ENCODE measurements at places on chromosomes 7 and 10.
A peak's percentile ranks its signal among the peaks of the same experiment; 100 is the strongest.

GRCh38 chr10:76035206-76036110, 604.0 kb downstream of the LRMDA start:
- DNase-seq = no peak

DNA sequence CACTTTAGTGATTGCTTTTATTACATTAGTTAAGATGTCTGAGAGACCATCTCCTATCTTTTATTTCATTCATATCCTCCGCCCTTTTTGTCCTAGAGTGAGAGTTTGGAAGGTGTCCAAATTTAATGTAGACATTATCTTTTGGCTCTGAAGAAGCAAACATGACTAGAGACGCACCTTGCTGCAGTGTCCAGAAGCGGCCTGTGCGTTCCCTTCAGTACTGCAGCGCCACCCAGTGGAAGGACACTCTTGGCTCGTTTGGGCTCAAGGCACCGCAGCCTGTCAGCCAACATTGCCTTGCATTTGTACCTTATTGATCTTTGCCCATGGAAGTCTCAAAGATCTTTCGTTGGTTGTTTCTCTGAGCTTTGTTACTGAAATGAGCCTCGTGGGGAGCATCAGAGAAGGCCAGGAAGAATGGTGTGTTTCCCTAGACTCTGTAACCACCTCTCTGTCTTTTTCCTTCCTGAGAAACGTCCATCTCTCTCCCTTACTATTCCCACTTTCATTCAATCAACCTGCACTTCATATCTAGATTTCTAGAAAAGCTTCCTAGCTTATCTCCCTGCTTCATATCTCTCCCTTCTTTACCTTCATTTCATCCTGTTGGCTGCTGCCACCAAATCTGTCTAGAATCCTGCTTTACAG, 10.4 kb upstream of the CLCN1 start:
- peak; percentile 82 for DNase-seq

- no peak for DNase-seq
Measured at GRCh38 chr10:116097239-116097784, 175.7 kb downstream of the GFRA1 start.

GRCh38 chr10:75468612-75469005, 37.2 kb downstream of the LRMDA start:
- no peak for DNase-seq

GRCh38 chr7:80187279-80187678, 52.6 kb downstream of the GNAI1 start:
- no peak for DNase-seq

DNA sequence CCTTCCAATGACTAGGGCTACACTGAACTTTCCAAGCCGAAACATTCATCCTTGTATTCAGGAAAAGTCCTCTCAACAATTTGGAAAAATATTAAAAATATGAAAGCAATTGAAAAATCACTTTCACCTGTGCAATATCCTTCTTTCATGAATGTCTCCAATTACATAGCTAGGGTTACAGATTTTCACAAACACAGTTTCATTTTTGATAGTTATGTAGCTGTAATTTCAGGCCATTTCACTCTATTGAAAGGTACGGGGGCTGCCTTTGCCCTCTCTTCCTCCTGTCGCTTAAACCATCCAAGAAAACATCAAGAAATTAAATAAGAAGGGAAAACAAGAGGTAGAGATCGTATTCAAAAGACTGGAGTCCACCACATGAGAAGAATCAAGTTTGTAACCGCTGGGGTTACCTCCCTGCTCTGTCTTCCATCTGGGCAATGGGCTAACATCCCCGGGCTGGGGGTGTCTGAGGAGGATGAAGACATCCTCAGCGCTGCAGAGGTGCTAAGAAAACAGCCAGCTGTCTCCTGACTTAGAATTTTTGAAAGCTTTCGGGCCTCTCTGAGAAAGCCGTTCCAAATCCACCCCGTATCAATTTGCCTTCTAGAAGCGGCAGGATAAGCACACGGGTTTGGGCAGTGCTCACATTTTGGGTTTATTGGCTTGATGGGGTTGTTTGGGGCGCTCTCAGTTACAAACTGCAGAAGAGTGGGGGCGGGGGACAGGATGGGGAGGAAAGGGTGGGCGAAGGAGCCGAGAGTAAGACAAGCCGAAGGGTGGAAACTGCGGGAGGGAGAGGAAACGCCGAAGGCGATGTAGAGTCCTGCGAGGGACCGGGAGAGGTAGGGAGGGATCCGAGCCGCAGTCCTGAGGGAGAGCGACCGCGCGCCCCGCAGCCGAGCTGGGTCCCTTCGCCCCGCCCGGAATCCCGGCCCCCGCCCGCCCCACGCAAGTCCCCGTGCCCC, 24.3 kb upstream of the VAX1 start:
- no peak for DNase-seq

DNA sequence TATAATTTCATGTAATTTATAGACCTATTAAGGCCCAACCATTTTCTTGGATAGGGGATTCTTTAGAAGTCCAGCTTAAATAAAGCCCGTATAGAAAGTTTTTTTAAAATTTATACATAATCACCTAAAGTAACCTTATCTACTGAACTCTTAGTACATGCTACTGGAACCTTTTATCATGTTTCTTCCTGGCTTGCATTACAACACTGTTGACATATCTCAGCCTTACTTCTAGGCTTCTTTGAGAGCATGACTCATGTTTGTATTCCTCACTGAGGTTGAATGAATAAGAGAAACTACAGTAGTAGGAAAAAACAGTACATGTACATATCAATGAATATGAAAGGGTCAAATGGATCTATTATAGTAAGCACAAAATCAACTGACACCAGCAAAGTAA, 8.2 kb upstream of the MAGI2 start:
- DNase-seq = no peak

GRCh38 chr7:18278316-18278715, 217.2 kb upstream of the HDAC9 start:
- DNase-seq = no peak

DNA sequence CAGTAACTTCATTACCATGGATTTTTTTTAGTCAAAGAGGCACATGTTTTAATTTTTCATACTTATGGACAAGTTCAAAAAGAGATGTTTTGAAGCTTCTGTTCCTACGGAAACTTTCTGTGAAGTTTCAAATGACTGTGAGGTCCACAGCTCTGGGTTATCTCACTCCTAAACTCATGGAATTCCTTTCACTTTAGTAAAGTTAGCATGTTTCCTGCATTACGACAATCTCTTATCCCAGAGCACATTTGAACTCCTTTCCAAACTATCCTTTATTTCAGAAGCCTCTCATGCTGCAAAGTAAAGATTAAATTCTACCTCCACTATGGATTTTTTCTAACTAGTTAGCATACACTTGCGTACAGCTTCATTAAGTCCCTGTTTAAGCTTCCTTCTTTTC, 15.3 kb upstream of the ADD3 start:
- no peak for DNase-seq

- DNase-seq = no peak
Measured at GRCh38 chr7:157458254-157458633, 121.4 kb downstream of the DNAJB6 start.

DNA sequence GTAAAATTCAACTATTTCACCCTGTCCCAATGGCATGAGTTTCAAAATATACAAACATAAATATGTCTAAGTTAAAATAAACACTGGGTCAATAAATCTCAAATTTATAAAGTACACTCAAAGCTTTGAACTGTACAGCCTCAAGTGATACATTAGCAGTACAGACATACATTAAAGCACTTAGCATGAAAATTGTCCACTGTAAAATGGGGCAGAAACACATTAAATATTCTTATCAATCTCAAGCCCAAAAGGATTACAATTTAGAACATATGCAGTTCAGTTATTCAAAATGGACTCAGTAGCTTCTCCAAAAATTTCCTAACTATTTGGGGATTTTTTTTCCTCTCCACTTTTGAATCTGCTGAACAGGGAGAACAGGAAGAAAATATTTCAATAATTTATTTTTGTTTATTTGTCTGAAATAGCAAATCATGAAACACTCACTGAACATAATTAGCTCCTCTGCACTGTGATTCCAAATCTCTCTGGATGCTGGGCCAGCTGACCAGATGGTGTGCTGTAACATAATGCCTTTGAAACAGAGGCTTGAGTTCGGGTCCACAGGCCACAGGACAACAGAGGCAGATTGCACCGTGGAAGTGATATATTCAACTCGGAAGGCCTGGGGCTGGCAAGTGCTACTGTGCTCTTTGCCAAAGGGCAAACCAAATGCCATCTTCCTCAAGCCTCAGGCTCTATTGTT, 248.9 kb upstream of the LRRN3 start:
- peak; percentile 43 for DNase-seq

DNA sequence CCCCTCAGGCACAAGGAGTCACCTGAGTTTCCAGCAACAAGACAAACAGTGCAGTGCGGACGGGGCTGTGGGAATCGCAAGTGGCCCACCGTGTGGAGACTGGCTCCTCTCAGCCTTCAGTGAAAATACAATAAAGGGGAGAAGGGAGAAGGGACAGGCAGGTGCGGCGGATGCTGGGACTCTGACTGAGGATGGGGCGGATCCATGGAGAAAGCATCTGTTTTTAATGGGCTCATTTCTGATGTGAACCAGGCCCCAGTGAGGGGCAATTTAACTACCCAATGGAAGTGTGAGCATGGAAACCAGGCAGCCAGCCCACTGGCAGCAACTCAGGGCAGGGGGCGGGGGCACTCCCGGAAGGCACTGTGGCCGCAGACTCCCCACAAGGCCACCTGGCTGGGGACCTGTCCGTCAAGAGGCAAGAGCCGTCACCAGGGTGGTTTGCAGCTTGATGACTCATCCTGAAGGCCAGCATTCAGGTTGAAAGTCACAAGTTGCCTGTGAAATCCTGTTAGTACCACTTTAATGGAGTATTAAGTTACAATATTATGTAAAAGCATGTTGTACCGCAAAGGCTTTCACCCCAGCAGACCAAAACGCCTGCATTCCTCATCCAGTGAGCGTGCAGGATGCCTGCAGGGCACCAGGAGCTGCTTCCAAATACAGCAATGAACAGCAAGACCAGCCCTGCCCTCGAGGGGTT, 476.4 kb downstream of the PTPRN2 start:
- no peak for DNase-seq

DNA sequence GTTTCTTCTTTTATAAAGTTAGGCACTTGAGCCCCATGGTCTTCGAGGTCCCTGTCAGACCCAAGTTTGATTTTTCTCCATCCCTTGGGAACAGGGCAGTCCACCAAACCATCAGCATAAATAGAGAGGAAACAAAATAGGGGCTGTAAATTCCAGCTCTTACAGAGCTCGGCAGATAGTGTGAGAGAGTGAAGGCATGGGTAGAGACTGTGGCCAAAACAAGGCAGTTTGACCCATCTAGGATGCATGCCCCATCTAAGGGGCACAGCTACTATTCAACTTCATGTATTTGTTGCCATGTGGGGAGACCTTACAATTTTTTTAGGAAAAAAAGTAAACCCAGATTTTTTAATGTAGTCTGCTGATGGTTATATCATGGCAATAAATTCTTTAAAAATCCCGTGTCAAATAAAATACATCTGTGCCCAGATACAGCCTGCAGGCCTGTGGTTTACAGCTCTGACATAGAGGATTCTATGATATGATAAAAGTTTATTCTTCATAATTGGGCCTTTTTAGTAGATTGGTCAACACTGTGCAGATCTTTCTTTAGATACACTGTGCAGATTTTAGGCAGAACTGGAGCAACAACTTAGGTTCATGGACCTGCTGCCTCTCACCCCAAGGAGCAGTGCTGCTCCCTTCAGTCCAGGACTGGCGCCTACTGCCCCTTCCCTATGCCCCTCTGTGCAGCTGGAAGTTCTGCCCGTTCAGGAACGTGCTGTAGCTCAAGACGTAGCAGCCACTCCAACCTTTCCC, 5.3 kb downstream of the PPP1R3C start:
- DNase-seq = no peak

DNA sequence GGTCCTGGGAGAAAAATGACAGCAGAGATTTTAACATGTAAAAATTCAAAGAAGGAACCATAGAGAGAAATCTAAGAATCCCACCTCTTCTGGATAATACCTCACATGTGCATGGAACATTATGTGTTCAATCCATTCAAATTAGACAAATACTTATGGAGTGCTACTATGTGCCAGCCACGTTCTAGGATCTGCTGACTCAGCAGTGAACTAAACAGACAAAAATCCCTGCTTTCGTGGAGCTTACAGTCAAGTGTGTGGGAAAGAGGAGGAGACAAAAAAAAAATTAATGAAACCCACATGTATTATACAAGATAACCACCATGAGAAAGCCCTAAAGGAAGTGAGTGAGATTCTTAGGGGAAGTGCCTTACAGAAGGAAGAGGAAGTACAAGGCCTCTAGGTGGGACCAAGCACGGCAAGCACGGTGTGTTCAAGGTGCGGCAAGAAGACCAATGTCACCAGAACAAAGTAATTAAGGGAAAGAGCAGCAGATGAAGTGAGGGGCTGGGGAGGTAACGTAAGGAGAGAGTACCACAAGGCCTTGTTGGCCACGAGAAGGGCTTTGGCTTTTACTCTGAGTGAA, 71.0 kb downstream of the SLC25A13 start:
- DNase-seq = no peak

GRCh38 chr7:54663603-54664234, 95.3 kb downstream of the SEC61G start:
- peak; percentile 14 for DNase-seq

GRCh38 chr10:77699080-77699645, 61.6 kb upstream of the KCNMA1 start:
- no peak for DNase-seq

DNA sequence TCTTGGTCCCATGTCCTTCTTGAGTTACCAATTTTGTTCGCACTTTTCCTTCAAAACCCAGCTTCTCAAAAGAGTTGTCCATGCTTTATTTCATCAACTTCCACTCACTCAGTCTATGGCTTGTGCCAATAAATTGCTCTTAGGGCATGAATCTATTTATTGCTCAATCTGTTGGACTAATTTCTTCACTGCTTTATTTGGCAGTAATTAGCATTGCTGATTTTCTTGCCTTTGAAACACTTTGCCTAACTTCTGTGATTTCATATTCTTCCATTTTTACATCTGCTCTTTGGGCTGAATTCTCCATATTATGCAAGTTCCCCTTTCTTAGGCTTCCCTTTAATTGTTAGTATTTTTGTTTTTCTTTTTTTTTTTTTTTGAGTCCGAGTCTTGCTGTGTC, 16.8 kb downstream of the DLD start:
- no peak for DNase-seq

DNA sequence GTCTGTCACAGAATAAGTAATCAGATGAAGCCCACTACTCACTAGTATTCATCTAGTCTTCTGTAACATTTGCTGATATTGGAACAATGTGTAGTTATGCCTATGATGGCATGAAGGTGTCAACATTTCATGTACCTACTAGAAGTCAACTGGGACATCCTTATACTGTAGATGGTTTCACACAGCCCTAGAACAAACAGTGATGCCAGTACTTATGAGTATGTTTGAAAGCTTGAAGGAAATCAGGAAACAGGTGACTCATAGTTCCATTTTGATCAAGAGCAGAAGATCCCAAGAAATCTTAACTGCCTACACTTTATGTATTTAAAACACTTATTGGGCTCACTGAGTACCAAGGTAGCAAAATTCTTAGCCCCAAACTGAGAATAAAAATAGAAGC, 1519.6 kb downstream of the REEP3 start:
- no peak for DNase-seq

GRCh38 chr7:147578196-147578595, 1012.4 kb upstream of the C7orf33 start:
- DNase-seq = no peak

All from testis (tissue), 5 donors.